Activated CD4-positive, alpha-beta T cell treated with anti-CD3 and anti-CD28 coated beads, Interleukin-2, amount 10 ng/mL, durations not matched to agents 24 days and 14 days (primary cell): ENCODE measurements at places on chromosomes 16 and 17. TPM values are rescaled to one million over a fixed set of nuclear protein-coding genes. Genes with fewer than 3 reads are reported as not detected.
A peak's percentile ranks its signal among the peaks of the same experiment; 100 is the strongest.

EXOC3L1 gene
- 0.12 TPM in 1 of 2 replicates, not detected in the other for total RNA-seq

NUDT7 gene
- 4.0 TPM in 2 replicates for total RNA-seq

TEX19 gene
- 0.09 TPM in 2 replicates for total RNA-seq

HEATR9 gene
- 0.14 TPM in 1 of 2 replicates, not detected in the other for total RNA-seq

CDRT15L2 gene
- total RNA-seq, result not detected in 2 replicates

KRTAP4-4 gene
- total RNA-seq, result not detected in 2 replicates

SOX8 gene
- 0.77 and 0.92 TPM in 2 replicates for total RNA-seq

LRRC75A gene
- 1.3 and 1.5 TPM in 2 replicates for total RNA-seq

CNEP1R1 gene
- 22.3 and 23.0 TPM in 2 replicates for total RNA-seq

FOXN1 gene
- total RNA-seq, result not detected in 2 replicates

TP53 gene
- 177 and 178 TPM in 2 replicates for total RNA-seq

CD2BP2 gene
- 80.5 and 93.2 TPM in 2 replicates for total RNA-seq

DNAI2 gene
- 0.09 and 0.26 TPM in 2 replicates for total RNA-seq

PMFBP1 gene
- 0.21 TPM in 1 of 2 replicates, not detected in the other for total RNA-seq

GRCh38 chr16:20941636-20941926 is 41.0 kb downstream of the LYRM1 start:
- H3K4me3 ChIP-seq, result peak overlapping the region; percentile 29
- H3K36me3 ChIP-seq, result no peaks in the 10 kb centered on the region
- peak; percentile 57 for DNase-seq
- no peaks in the 10 kb centered on the region for H3K27me3 ChIP-seq
- peaks cover 51% of the 10 kb centered on the region for H3K4me1 ChIP-seq

DNA sequence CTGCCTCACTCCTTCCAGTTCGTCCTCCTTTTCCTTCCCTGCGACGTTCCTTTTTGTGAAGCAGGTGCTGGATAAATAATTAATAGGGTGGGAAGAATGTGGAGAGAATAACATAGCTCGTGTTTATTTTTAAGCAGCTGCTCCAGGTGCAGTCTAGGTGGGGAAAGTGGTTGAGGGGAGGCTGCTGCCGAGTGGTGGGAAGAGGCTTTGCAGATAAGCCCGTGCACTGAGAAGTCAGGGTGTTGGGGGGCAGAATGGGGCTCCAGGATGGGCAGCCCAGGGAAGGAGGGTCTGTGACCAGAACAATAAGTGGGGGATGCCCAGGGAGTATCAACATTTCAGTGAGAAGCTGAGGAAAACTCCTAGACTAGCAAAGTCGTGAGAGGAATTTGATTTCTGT is 300.5 kb downstream of the CPPED1 start:
- H3K27ac ChIP-seq, result no peak overlapping the region
- H3K4me1 ChIP-seq, result peaks cover 9% of the 10 kb centered on the region
- no peaks in the 10 kb centered on the region for H3K27me3 ChIP-seq
- H3K36me3 ChIP-seq, result no peaks in the 10 kb centered on the region
- no peak for DNase-seq

- H3K4me1 ChIP-seq, result peaks cover 3% of the 10 kb centered on the region
- H3K27me3 ChIP-seq, result no peaks in the 10 kb centered on the region
- H3K36me3 ChIP-seq, result no peaks in the 10 kb centered on the region
- H3K27ac ChIP-seq, result no peak overlapping the region
- no peak for DNase-seq
These were observed 60.6 kb downstream of the HS3ST3B1 start for GRCh38 chr17:14361470-14361869.

DNA sequence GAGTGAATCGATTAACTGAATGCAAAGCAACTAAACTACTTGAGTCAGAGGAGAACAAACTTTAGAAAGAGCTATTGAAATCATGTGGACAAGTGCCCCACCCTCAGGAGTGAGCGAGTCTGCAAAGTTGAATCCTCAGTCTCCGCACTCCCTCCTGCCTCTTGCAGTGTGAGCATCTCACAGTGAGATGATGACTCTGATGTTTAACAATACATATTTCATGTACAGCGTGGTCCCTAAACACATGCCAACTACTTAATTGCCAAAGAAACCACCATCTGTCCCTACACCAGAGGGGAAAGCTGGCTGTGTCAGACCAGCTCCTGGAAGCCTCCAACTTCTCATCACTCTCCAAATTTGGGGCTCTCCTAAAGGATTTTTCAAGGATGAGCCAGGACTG is 31.2 kb downstream of the PIMREG start:
- H3K27me3 ChIP-seq, result no peaks in the 10 kb centered on the region
- DNase-seq, result no peak
- peaks cover 5% of the 10 kb centered on the region for H3K4me1 ChIP-seq
- no peak overlapping the region for H3K27ac ChIP-seq
- no peak overlapping the region for H3K4me3 ChIP-seq

GRCh38 chr17:41625602-41626001 is 1.2 kb upstream of the KRT17 start:
- H3K4me1 ChIP-seq, result no peaks in the 10 kb centered on the region
- no peak overlapping the region for H3K27ac ChIP-seq
- no peaks in the 10 kb centered on the region for H3K27me3 ChIP-seq
- no peak for DNase-seq
- H3K36me3 ChIP-seq, result no peaks in the 10 kb centered on the region
- H3K4me3 ChIP-seq, result no peak overlapping the region

- H3K27ac ChIP-seq, result no peak overlapping the region
- no peaks in the 10 kb centered on the region for H3K27me3 ChIP-seq
- DNase-seq, result no peak
- H3K36me3 ChIP-seq, result no peaks in the 10 kb centered on the region
- H3K4me1 ChIP-seq, result no peaks in the 10 kb centered on the region
These were observed 611.4 kb upstream of the CDH5 start for GRCh38 chr16:65754820-65755691.

GRCh38 chr17:8153031-8153451 is 837 bp upstream of the PER1 start:
- H3K27ac ChIP-seq, result no peak overlapping the region
- peaks cover 41% of the 10 kb centered on the region for H3K4me1 ChIP-seq
- peak; percentile 69 for DNase-seq
- H3K36me3 ChIP-seq, result peaks cover 21% of the 10 kb centered on the region

GRCh38 chr16:69157196-69157595 is 24.7 kb downstream of the UTP4 start:
- no peak for DNase-seq
- H3K27ac ChIP-seq, result peak overlapping the region; percentile 6
- no peaks in the 10 kb centered on the region for H3K27me3 ChIP-seq
- H3K4me1 ChIP-seq, result peaks cover 14% of the 10 kb centered on the region
- H3K4me3 ChIP-seq, result no peak overlapping the region

GRCh38 chr16:4411684-4412083 is 4.7 kb downstream of the CORO7 start:
- peaks cover 35% of the 10 kb centered on the region for H3K4me1 ChIP-seq
- peaks cover 38% of the 10 kb centered on the region for H3K36me3 ChIP-seq
- H3K27ac ChIP-seq, result no peak overlapping the region

GRCh38 chr17:74639704-74640151 is 16.2 kb upstream of the CD300E start:
- peaks cover 14% of the 10 kb centered on the region for H3K4me1 ChIP-seq
- H3K27ac ChIP-seq, result no peak overlapping the region
- H3K4me3 ChIP-seq, result peak overlapping the region; percentile 34
- no peaks in the 10 kb centered on the region for H3K36me3 ChIP-seq

DNA sequence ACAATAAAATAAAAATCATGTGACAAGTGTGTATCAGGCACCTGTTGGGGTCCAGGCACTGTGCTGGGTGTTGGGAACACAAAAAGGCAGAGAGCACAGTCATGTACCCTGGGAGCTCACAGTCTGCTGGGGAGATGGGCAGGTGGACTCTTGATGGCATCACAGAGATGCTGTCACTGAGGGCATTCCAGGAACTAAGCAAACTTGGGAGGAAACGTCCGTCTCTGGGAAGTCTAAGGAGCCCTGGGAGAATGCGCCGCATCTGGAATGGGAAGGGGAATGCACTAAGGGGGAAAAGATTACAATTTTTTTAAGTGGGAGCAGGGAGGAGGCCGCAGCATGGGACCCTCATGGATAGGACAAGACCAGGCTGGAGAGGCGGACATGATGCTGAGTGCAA is 80.9 kb upstream of the ZNF423 start:
- no peak for DNase-seq
- no peak overlapping the region for H3K27ac ChIP-seq
- peaks cover 5% of the 10 kb centered on the region for H3K27me3 ChIP-seq
- no peak overlapping the region for H3K4me3 ChIP-seq
- no peaks in the 10 kb centered on the region for H3K36me3 ChIP-seq

GRCh38 chr16:14522671-14523070 is 107.4 kb downstream of the PARN start:
- no peaks in the 10 kb centered on the region for H3K27me3 ChIP-seq
- peaks cover 7% of the 10 kb centered on the region for H3K4me1 ChIP-seq
- H3K4me3 ChIP-seq, result no peak overlapping the region
- DNase-seq, result no peak
- no peaks in the 10 kb centered on the region for H3K36me3 ChIP-seq

- no peaks in the 10 kb centered on the region for H3K27me3 ChIP-seq
- no peak for DNase-seq
- no peaks in the 10 kb centered on the region for H3K36me3 ChIP-seq
These were observed 77.2 kb upstream of the MON1B start for GRCh38 chr16:77113835-77114234.

- H3K4me1 ChIP-seq, result peaks cover 29% of the 10 kb centered on the region
- H3K4me3 ChIP-seq, result peak overlapping the region; percentile 53
- H3K36me3 ChIP-seq, result peaks cover 10% of the 10 kb centered on the region
- no peak for DNase-seq
These were observed 2.2 kb downstream of the FBXL19 start for GRCh38 chr16:30925632-30925987.

DNA sequence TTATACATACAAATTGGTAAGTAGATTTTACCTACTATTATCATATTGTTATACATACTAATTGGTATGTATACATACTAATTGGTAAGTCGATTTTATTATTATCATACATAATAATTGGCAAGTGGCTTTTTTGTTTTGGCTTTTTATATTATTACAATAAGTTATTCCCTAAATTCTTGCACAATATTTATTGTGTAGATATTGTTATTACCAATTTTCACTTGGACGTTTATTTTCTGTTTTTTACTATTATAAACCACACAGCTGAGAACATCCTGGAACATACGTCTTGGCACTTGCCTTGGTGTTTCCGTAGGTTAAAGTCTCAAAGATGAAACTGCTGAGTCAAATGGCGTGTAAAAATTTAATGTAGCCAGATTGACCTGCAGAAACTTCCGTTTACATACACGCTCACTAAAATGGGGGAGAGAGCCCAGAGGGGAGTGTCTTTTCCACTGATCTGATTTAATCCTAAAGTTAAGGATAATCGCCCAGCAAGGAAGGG is 18.9 kb downstream of the GNGT2 start:
- H3K27me3 ChIP-seq, result no peaks in the 10 kb centered on the region
- H3K36me3 ChIP-seq, result peaks cover 4% of the 10 kb centered on the region
- peaks cover 48% of the 10 kb centered on the region for H3K4me1 ChIP-seq
- DNase-seq, result no peak

GRCh38 chr16:50270510-50271147 is 4.3 kb downstream of the ADCY7 start:
- DNase-seq, result no peak
- no peak overlapping the region for H3K27ac ChIP-seq
- peaks cover 74% of the 10 kb centered on the region for H3K4me1 ChIP-seq
- H3K36me3 ChIP-seq, result peaks cover 21% of the 10 kb centered on the region

DNA sequence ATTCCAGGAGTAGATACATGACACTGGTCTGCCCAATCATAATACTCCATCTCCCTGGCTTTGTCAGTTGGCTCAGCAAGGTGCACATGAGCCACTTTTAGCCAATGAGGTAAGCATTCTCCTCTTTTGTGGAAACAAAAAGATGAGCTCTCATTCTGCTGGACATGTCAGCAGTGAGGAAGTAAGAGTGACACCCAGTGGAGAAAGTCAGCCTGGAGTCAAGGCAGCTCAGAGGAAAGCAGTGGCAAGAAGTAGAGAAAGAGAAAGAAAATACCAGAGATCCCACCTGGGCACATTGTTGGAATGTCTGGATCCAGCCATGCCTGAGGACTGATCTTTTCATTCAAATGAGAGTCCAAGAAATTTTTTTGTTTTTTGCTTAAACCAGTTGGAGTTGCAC is 496.9 kb upstream of the C16orf82 start:
- H3K27ac ChIP-seq, result no peak overlapping the region
- DNase-seq, result peak; percentile 78
- no peak overlapping the region for H3K4me3 ChIP-seq
- peaks cover 9% of the 10 kb centered on the region for H3K4me1 ChIP-seq

GRCh38 chr17:57006040-57006439 is 28.1 kb downstream of the SCPEP1 start:
- H3K36me3 ChIP-seq, result no peaks in the 10 kb centered on the region
- DNase-seq, result no peak
- peaks cover 9% of the 10 kb centered on the region for H3K27me3 ChIP-seq
- no peak overlapping the region for H3K4me3 ChIP-seq
- H3K27ac ChIP-seq, result no peak overlapping the region

- no peak for DNase-seq
- peaks cover 2% of the 10 kb centered on the region for H3K4me1 ChIP-seq
- no peaks in the 10 kb centered on the region for H3K36me3 ChIP-seq
- H3K4me3 ChIP-seq, result no peak overlapping the region
- no peak overlapping the region for H3K27ac ChIP-seq
These were observed 11.8 kb downstream of the PLCG2 start for GRCh38 chr16:81790830-81791435.

DNA sequence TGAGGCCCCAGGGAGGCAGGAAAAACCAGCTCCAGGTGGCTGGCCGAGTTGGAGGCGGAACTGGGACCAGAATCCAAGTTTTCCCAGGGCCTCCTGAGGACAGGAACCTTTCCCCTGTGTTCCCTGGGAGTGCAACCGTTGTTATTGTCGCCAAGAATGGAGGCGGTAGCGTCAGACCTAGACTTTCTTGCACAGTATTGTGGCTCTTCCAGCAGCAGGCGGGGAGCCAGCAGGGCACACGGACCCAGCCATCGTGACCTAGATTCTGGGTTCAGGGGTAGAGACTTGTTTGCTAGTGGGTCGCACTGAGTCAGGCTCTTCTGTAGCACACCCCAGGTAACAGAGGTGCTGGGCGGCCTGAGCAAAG is 667 bp upstream of the KIF19 start:
- H3K27me3 ChIP-seq, result peaks cover 35% of the 10 kb centered on the region
- peak overlapping the region; percentile 48 for H3K4me3 ChIP-seq
- H3K27ac ChIP-seq, result no peak overlapping the region
- H3K36me3 ChIP-seq, result no peaks in the 10 kb centered on the region
- DNase-seq, result no peak
- H3K4me1 ChIP-seq, result peaks cover 19% of the 10 kb centered on the region

- H3K27me3 ChIP-seq, result no peaks in the 10 kb centered on the region
- H3K4me3 ChIP-seq, result no peak overlapping the region
- no peak overlapping the region for H3K27ac ChIP-seq
- no peak for DNase-seq
- no peaks in the 10 kb centered on the region for H3K36me3 ChIP-seq
- H3K4me1 ChIP-seq, result peaks cover 15% of the 10 kb centered on the region
These were observed 11.6 kb upstream of the RMI2 start for GRCh38 chr16:11333702-11334101.
